ENCODE measurements at places on chromosomes 12 and 14. TPM values are rescaled to one million over a fixed set of nuclear protein-coding genes. Genes with fewer than 3 reads are reported as not detected.
A peak's percentile ranks its signal among the peaks of the same experiment; 100 is the strongest.

- DNase-seq: peak; percentile 23
Measured at GRCh38 chr12:24728366-24728765, 220.5 kb downstream of the BCAT1 start.

GRCh38 chr12:78442454-78442801 is 422.1 kb upstream of the SYT1 start:
- no peak for DNase-seq

DNA sequence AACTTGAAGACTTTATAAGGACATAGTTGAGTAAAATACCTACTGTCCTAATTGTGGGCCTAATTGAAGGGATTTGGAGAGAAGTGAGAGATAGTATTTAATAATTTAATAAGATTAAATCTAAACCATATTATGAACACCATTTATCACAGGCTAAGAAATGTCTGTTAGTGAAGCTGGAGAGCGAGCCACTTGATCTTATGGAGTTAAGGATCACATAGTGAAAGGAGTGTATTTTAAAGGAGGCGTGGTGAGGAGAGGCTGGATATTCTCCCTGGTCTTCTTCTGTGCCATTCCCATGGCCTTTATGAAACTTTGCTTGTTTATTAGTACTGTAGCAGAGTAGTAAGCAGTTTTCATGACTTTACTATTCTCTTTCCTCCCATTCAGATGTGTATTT is 172.4 kb downstream of the TRHDE start:
- no peak for DNase-seq

- peak; percentile 39 for DNase-seq
Measured at GRCh38 chr12:86137936-86138335, 118.3 kb downstream of the MGAT4C start.

GRCh38 chr12:114391088-114391487 is 14.9 kb downstream of the TBX5 start:
- DNase-seq: no peak

The BMAL2 gene
- 22.8 TPM for total RNA-seq
